Stimulated activated CD4-positive, alpha-beta T cell treated with anti-CD3 and anti-CD28 coated beads, Interleukin-1b, Interleukin-23, amount 100 ng/mL, for 1 hour (primary cell): ENCODE measurements at places on chromosomes 3 and 15.

GRCh38 chr15:61038910-61039309 is 190.2 kb downstream of the RORA start:
- no peak for DNase-seq

- DNase-seq, result no peak
Observed at GRCh38 chr3:178971614-178972013, 100.0 kb downstream of the ZMAT3 start.

DNA sequence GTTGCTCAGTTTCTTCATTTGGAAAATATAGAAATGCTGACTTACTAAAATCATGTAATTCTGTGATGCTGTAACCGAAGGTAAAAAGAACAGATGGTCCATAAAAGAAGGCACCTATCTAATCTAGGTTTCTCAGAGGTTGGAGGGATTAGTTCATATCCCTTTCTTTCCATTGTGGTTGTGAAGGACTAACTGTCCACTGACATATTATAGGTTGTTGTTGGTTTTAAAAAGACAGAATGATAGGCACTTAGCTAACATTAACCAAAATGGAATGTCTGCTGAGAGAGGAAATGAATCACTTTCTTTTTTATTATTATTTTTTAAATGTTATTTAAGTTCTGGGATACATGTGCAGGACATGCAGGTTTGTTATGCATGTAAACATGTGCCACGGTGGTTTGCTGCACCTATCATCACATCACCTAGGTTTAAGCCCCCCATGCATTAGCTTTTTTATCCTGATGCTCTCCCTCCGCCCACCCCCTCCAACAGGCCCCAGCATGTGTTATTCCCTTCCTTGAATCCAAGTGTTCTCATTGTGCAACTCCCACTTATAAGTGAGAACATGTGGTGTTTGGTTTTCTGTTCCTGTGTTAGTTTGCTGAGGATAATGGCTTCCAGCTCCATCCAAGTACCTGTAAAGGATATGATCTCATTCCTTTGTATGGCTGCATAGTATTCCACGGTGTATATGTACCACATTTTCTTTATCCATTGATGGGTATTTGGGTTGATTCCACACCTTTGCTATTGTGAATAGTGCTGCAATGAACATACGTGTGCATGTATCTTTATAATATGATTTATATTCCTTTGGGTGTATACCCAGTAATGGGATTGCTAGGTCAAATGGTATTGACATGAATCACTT is 45.8 kb downstream of the ALDH1A2 start:
- DNase-seq, result no peak

DNA sequence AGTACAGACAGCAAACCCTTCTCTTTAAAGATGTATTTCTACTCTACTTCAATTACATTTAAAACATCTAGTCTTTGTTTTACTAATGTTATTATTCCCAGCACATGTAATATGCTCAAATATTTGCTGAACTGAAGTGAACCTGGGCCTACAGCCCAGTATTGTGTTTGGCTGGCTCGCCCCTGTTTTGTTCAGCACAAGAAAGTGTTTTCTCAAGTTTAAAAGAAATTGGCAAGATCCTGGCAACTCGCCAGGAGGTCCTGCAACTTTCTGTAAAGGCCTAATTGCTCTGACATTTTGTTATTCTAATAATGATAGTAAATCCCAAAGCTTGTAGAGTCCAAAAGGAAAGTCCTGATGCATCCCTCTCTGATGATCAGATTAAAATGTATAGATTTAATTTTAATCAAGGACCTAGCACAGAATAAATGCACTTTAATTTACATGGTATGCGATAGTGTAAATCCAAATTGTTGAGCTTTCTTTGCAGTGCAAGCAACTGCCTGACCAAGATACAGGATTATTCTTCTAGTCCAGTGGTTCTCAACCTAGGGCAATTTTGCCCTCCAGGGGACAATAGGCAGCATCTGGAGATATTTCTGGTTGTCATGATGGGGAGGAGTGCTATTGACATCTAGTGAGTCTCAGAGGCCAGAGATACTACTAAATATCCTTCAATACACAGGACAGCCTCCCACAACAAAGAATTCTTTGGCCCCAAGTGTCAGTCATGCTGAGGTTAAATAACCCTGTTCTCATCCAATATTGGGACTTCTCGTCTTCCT is 35.7 kb upstream of the TMOD3 start:
- DNase-seq, result no peak

DNA sequence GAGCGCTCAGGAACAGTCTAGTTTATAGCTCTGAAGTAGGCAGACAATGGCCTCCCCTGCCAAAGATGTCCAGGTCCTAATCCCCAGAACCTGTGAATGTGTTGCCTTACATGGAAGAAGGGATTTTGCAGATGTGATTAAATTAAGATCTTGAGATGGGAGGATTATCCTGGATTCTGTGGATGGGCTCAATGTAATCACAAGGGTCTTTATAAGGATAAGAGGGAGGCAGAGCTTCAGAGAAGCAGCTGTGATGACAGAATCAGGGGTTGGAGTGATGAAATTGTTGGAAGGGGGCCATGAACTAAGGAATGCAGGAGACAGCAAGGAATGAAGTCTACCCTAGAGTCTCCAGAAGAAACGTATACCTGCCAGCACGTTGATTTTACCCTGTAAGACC is 14.0 kb upstream of the GK5 start:
- no peak for DNase-seq

GRCh38 chr3:137148406-137148805 is 190.6 kb downstream of the IL20RB start:
- DNase-seq, result no peak

DNA sequence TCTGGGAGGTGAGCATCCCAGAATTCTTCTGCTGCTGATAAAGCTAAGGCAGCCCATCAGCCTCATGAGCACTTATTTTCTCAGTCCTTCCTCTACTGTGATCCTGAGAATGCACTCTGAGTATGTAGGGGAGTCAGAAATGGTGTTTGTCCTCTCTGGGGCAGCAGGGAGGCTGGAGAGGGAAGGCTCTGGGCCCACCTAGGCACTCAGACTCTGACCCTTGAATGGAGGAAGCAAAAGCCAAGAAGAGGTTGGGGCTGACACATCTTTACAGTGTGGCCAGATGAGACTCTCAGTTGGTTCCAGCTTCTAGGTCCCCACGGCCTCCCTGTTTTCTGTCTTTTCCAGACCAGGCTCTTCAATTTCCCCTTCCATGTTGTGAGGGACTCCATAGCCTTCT is 36.1 kb upstream of the BLM start:
- DNase-seq, result no peak

- DNase-seq, result no peak
Observed at GRCh38 chr3:47854267-47854666, 51.3 kb downstream of the DHX30 start.

- no peak for DNase-seq
Observed at GRCh38 chr3:163368168-163368567, 1710.1 kb downstream of the SI start.

DNA sequence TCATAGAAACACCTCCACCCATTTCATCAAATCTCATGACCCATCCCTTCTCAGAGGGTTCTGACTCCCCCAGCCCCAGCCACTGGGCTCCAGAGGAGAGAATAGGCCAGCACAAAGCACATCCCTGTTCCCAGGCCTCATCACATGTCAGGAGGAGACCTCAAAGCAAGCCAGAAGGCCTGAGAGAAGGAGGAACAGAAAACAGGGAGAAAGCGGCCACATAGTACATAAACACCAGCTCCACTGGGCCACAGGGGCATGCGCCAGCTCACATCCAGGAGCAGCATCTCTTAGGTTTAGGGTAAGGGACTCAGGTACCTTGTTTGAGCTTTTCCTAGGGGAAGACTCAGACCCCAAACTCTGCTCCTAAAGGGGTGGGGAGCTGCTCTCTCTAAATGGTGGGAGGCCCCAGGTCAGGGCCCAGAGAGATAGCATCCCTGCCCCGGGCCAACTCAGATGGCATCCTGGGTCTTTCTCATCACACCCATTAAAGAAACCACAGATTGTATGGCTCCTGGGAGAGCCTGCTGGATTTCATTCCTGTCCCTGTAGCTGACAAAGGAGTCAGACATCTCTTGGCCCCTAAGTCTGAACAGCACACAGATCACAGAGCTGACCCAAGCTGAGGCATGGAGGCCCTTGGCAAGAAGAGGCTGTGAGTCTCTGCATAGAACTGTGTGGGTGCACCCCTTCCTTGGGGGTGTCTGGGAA is 2.5 kb downstream of the SHF start:
- DNase-seq, result no peak

DNA sequence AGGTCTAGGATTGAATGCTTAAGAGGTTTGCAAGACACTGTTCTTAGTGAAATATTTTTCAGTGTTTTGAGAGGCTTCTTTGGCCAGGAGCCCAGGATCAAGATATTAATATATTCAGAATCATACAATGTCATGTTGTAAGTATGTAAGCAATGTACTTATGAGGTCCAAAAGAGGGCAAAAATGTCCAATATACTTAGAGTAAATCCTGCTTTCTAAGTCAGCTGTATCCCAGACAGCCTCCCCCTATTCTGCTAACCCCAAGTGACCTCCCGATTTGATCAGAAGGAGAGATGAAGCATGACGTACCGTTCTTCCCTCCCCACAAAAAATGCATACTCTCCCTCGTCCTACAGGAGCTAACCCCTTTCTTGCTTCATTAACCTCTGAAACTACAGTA is 70.9 kb downstream of the CHAC1 start:
- DNase-seq, result no peak

DNA sequence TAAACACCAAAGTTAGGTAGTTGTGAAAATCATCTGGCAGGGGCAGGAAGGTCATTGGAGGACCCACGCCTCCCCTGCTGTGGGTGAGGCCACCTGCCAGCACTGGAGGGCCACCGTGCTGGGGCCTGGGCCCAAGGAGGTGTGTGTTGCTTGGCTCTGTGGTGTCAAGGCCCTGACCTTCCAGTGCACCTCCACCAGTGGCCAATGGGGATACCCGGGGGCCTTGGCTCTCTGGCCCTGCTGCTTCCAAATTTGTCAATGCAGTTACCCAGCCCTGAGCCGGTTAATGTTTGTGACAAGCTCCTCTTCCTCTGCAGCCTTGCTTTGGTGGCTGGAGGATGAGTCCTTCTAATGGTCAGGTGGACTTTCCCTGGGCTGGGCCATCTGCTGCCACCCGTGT is 150.2 kb downstream of the KLF13 start:
- DNase-seq, result no peak

GRCh38 chr3:191238321-191238817 is 39.3 kb downstream of the OSTN start:
- DNase-seq, result no peak

- DNase-seq, result no peak
Observed at GRCh38 chr3:134517791-134518190, 31.9 kb downstream of the CEP63 start.

DNA sequence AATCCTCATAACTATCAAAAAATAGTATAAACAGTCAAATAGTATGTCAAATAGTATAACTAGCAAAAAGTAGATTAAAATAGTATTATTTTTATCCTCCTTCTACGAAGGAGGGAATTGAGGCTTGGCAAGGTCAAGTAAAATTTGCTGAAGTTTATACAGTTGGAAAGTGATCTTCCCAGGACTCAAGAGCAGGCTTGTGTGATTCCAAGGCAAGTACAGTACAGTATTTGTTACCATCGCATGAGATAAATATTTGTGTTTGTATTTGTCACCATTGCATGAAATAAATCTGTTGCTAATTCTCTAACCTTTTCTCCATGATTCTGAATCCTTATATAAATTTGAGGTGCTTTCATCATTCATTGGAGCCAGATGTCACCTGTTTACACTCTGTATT is 28.9 kb downstream of the SH3GL3 start:
- DNase-seq, result no peak

DNA sequence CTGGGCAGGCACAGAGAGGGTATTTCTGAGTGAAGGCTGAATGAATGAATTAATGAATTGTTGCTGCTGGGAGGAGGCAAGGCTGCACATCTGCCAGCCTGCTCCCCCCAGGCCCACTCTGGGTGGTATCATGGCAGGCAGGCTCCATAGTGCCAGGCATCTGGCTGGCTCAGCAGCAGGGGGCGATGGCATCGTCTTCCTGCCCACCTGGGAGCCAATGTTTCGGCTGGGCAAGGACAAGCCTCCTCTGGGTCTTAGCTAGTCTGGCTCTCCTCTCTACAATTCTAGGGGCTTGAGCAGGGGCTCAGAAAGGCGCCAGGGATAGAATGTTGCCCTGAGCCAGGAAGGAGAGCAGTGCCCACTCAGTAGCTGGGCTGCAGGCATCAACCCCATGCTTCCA is 1.7 kb upstream of the TLR9 start:
- no peak for DNase-seq

- DNase-seq, result no peak
Observed at GRCh38 chr15:34986771-34987480, 1.2 kb downstream of the ZNF770 start.

GRCh38 chr15:85496551-85497171 is 116.3 kb downstream of the AKAP13 start:
- DNase-seq, result no peak

- no peak for DNase-seq
Observed at GRCh38 chr3:105315144-105315543, 51.6 kb upstream of the ALCAM start.

- DNase-seq, result no peak
Observed at GRCh38 chr3:196660381-196661166, 21.1 kb downstream of the NRROS start.

DNA sequence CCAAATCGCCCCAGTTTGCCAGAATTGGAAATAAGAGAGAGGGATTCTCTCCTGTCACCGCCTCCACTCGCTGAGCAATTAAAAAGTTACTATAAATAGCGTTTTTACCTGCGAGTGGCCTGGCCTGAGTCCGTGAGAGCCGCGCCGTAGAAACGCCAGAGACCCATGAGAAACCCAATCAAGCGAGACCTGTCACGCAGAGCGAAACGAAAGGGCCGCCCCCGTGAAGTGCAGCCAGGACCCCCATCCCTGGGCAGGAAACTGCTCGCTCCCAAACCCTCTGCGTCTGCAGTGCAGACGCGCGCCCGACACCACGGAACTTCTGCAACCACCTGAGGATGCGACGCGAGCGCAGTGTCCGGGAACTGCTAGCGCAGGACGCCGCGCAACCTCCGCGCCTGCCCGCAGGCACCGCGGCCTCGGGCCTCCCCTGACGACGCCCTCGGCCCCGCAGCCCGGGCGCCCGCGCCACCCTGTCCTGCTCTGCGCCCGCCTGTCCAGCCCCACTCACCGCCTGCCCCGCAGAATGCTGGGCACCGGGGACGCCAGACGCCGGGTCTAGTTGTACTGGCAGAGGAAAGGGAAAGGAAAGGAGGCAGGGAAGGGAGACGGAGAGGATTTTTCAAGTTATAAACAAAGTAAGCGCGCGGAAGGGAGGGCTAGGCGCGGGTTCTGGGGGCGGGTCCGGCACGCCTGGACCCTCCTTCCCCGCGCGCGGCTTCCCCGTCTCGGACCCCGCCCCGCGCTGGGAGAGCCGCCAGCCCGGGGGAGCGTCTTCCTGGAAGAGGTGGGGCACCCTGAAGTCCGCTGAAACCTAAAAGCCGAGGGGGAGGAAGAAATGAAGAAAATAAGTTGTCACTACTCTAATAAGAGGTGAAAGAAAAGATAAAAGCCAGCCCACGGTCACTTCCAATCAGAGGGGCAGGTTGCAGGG is at the start of gene PLSCR4:
Gene PLSCR4, minus strand, starts transcription at position 657 of the 934 bp plus-strand sequence. CDS start 29,034 bp downstream, outside the sequence.
- no peak for DNase-seq
